Smooth muscle cell of the pulmonary artery (primary cell): ENCODE measurements at places on chromosomes 1 and 21. TPM values are rescaled to one million over a fixed set of nuclear protein-coding genes. Genes with fewer than 3 reads are reported as not detected.

Gene TNFRSF4
- 0.17 TPM in 1 of 2 replicates, not detected in the other for total RNA-seq

Gene RHBDL2
- total RNA-seq: 0.46 and 0.91 TPM in 2 replicates

Gene RNU1-1
- total RNA-seq: under 0.01 TPM in 2 replicates

Gene RXRG
- 0.03 TPM in 1 of 2 replicates, not detected in the other for total RNA-seq

Gene GPR52
- total RNA-seq: 0.78 and 1.1 TPM in 2 replicates

Gene RBM11
- total RNA-seq: 0.26 TPM in 1 of 2 replicates, not detected in the other

Gene PTP4A2
- 327 and 340 TPM in 2 replicates for total RNA-seq

Gene RGS4
- 792 and 809 TPM in 2 replicates for total RNA-seq

Gene H3-3A
- total RNA-seq: 86.7 and 100 TPM in 2 replicates

Gene SLC45A1
- total RNA-seq: 4.2 and 5.6 TPM in 2 replicates

Gene RGS16
- total RNA-seq: 2.8 and 3.1 TPM in 2 replicates

Gene LCE3A
- not detected in 2 replicates for total RNA-seq

Gene CATSPERE
- 0.72 and 0.73 TPM in 2 replicates for total RNA-seq

Gene TEDDM1
- not detected in 2 replicates for total RNA-seq

Gene MR1
- 25.2 and 25.9 TPM in 2 replicates for total RNA-seq

Gene FLG2
- not detected in 2 replicates for total RNA-seq

Gene HFM1
- total RNA-seq: 0.03 and 0.20 TPM in 2 replicates

Gene AIRE
- 0.03 and 0.07 TPM in 2 replicates for total RNA-seq

Gene ADGRL4
- total RNA-seq: 34.7 and 58.7 TPM in 2 replicates

Gene KIF1B
- 40.4 and 41.3 TPM in 2 replicates for total RNA-seq

Gene CD58
- total RNA-seq: 14.1 and 16.7 TPM in 2 replicates

Gene AMIGO1
- total RNA-seq: 3.3 and 4.9 TPM in 2 replicates

Gene VCAM1
- total RNA-seq: 4.2 and 20.7 TPM in 2 replicates

Gene PADI4
- total RNA-seq: not detected in 2 replicates
